Stimulated activated CD8-positive, alpha-beta memory T cell treated with anti-CD3 and anti-CD28 coated beads, Interleukin-7, amount 100 ng/mL, for 1 hour (primary cell): ENCODE measurements at places on chromosomes 6 and 20.

- no peak for DNase-seq
Observed at GRCh38 chr6:163489584-163489983, 75.1 kb downstream of the QKI start.

DNA sequence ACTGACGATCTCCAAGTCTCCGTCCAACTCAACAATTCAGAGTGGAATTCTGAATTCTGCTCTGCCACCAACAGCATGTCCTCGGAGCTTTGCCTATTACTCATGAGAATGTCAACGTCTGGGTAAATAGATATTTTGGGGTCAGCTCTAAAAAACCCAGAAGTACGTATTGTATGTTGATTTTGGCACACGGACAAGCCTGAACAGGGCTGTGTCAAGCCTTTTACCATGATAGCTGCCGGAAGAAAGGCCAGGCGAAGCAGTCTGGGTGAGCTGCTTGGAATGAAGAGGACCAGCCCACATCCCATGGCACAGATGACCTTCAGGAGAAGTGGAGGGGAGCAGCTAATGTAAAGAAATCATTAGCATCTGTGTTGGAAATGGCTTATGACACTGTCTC lies 88.0 kb upstream of the JAG1 start:
- no peak for DNase-seq

- DNase-seq, result no peak
Observed at GRCh38 chr6:6629402-6629801, 40.9 kb downstream of the LY86 start.

- DNase-seq, result no peak
Observed at GRCh38 chr6:118931436-118931835, 3.5 kb downstream of the MCM9 start.

- DNase-seq, result no peak
Observed at GRCh38 chr6:137625808-137626207, 131.6 kb upstream of the OLIG3 start.

DNA sequence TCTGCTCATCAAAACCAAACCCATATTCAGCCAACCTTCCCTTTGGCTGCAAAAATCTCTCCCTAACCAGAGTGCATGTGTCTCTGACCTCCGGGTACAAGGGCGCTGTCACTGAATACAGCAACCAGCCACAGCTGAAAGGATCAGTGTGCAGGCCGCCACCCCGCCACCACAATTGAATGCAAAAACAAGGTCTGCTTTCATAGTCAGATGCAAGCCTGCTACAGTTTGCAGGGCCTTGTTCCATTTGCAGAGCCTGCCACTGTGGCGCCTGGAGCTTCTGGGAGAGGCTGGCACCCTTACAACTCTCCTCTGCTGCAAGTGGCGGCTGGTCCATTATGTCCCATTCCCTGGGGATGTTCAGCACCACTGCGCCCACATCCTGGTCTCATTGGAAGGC lies 23.5 kb downstream of the MDGA1 start:
- no peak for DNase-seq

DNA sequence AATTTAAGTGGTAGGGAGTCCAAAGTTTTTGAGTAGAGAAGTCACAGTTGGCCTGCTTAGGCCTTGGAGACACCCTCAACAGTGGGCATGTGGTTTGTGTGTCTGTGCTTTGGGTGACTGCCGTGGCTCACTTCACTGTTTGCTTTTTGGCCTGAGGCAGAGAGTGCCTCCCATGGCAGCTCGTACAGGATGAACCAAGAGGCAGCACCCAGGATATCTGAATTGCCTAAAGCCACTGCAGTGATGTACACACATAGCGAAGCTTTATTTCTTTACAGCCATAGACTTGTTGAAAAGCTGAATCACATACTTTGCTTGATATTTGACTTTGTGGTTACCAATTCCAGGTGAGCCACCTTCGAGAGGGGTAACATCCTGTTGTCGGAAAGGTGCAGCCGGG lies 21.6 kb downstream of the RREB1 start:
- no peak for DNase-seq

DNA sequence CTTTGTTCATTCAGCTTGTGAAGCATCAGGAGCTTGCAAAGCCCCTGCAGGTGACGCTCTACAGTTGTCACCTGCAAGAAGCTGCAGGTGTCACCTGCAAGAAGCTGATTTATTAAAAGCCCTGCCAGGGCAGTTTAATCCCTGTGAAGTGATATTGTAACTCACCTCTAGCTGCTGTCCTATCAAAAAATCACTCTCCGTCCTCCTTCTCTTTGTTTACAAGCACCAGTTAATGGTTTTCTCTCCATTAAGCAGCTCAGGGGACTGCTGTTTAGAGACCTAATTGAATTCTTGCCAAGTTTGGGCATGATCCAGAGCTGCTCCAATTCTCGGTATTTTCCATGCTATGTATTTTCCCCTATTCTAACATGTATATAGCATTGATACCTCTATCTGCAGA lies 345.9 kb downstream of the ARHGAP18 start:
- no peak for DNase-seq

DNA sequence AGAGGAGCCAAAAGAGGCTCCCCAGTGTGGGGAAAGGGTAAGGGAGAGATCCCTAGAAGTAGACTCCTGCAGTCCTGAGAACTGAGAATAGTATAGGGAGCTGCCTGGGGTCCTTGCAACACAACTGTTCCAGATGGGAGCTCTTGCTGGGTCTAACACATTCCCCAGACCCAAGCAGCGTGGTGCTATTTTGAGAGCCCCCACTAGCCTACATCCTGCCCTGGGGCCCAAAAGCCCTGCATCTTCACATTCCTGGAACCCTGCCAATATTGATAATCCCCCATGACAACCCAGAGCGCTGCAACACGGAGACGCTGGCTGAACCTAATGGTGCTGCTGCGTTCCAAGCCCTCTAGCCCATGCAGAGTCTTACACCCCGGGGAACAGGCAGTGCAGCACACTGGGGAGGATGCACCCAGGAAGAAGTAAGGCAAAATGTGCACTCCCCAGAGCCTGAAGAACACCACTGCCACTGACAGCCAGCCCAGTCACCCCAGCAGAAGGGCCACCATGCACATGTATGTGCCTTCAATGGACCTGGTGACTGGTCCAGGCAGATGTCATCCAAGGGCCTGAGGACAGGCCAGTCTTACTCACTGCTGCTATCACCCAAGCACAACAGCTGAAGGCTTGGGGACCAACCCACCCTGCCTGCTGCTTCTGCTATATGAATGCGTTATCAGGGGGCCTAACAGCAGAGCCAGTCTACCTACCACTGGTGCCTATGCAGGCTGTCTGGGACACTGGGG lies 7.0 kb upstream of the RNF217 start:
- no peak for DNase-seq

DNA sequence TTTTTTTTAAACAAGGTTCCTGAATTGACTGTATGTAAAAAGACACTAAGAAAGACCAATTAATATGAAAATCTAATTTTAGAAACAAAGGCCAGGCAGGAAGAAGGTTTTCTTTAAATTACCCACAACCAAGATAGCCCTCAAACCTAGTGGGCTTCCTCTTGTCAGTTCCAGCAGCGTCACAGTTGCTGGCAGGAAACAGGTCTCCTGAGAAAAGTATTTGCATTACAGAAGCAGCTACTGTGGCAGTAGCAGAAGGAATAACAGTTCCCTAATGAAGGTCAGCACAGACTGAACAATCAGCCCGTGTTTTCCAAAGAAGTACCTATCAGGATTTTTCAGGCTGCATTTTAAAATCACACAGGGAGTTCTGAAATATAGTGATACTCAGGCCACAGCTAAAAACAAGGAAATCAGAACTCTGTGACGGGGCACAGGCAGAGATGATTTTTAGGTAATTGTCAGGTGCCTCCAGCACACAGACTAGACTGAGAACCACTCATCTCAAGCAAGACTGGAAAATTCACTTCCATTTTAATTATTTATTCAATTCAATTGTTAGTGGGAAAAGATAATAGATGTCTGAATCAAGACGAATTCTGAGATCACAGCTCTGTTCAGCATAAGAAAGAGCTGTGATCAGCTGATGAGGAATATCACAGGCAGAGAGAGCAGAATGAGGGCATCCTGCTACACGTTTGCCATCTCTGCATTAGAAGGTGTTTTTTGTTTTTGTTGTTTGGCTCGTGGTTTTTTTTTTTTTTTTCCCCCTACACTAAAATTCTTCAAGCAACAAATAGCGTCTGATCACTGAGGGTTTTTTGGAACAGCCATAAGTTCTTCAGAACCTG lies 230.5 kb upstream of the KHDRBS2 start:
- DNase-seq, result no peak

- DNase-seq, result no peak
Observed at GRCh38 chr6:54010340-54011276, 100.6 kb upstream of the MLIP start.

- no peak for DNase-seq
Observed at GRCh38 chr20:15919118-15919517, 654.1 kb downstream of the KIF16B start.

DNA sequence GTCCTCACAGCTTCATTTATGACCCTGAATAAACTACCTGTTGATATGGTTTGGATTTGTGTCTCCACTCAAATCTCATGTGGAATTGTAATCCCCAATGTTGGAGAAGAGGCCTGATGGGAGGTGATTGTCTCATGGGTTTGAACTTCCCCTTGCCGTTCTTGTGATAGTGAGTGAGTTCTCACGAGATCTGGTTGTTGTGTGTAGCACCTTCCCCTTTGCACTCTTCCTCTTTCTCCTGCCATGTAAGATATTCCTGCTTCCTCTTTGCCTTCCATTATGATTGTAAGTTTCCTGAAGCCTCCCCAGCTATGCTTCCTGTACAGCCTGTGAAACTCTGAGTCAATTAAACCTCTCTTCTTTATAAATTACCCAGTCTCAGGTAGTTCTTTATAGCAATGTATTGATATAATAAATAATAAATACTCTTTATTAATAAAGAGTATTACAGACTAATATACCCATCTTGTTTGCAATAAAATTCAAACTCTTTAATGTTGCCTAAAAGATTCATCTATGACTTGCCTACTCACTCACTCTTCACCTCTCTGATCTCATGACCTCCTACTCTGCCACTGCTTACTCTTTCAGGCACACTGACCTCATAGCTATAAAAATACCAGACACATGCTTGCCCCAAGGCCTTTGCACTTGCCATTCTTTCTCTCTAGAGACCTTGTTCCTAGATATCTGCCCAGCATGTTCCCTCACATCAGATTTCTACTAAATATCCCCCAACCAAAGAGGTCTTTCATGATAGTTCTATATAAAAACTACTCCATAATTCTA lies 256.4 kb upstream of the MARCKS start:
- DNase-seq, result no peak
